ENCODE measurements at places on chromosomes 7 and 10.

DNA sequence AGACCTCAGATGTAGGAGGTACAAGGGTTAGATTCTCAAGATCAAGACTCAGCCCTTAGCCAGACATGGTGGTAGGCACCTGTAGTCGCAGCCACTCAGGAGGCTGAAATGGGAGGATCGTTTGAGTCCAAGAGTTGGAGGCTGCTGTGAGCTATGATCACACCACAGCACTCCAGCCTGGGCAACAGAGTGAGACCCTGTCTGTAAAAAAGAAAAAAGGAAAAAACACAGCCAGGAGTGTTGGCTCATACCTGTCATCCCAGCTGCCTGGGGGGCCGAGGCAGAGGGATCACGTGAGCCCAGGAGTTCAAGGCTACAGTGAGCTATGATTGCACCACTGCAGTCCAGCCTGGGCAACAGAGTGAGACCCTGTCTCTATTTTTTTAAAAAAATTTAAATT, 69.3 kb downstream of the GTF2IRD1 start:
- DNase-seq, result no peak

DNA sequence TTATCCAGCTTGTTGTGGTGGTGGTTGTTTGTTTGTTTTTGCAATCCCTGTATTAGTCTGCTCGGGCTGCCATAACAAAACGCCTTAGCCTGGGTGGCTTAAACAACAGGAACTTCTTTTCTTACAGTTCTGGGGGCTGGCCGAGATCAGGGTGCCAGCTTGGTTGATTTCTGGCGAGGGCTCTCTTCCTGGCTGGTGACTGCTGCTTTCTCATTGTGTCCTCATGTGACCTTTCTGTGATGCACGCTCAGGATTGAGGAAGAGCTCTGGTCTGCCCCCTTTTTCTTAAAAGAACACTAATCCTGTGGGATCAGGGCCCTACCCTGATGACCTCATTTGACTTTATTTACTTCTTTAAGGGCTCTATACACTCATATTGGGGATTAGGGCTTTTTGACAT, 107.1 kb upstream of the NRP1 start:
- no peak for DNase-seq

GRCh38 chr10:2978111-2978510, 89.2 kb upstream of the PFKP start:
- DNase-seq, result peak; percentile 93

DNA sequence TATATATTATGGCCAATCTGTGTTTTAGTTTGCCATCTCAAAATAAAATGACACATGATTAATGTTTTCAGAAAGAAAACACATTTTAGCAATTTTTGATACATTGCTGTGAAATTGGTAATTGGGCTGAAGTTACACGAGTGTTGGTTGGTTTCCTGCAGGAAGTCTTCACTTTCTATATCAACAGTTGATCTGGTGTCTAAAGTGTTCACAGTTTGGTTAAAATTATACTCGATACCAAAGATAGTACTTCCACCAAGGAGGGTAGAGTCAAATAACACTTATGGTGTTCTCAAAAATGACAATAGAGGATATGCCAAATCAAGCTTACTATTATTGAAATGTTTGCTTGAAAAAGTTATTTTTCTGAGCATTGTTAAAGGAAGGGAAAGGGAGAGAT, 120.3 kb upstream of the GLCCI1 start:
- DNase-seq, result no peak

DNA sequence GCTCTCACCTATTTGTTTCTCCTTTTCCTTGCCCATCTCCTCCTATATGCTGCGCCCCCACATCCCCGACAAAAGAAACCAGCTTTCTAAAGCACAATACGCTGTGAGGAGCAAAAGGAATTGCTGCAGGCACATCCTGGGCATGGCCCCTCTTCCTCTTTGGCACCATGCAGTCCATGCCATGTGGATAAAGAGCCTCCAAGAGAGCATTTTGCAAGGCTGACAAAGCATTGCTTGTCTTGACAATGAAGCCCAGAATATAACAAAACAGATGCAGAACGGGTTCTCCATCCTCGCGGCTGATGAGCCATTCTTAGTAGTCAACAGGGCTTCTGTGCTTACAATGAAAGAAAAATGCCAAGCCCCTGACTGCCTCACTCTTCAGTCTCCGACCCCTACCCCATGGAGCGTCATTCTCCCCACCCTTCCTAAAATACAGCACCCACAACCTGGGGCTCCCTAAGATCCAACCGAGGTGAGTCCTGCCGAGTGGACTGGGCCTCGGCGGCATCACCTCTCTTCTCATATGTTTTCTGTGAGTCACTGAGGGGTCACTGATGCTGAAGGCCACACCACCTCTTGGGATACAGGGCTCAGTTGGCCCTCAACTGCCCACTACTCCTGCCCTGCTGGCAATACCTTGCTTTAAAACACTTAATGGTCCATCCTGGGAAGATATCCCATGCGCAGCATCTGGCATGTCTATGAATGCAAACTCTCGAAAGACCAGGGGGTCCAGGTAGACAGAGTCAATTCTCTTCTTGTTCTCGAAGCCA, 47.5 kb downstream of the GSDME start:
- DNase-seq, result no peak

DNA sequence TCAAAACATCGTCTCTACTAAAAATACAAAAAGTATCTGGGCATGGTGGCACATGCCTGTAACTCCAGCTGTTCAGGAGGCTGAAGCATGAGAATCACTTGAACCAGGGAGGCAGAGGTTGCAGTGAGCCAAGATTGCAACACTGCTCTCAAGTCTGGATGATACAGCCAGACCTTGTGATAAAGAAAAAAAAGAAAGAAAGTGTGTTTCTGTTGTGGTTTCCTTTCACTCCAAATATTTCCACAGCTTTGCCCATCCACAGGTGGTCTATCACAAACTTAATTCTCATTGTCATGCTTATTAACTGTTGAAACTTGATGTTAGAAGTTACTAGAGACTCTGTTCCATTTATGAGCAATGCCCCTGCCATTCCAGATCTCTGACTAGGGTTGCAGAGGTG, 316.0 kb upstream of the SEMA3C start:
- no peak for DNase-seq

DNA sequence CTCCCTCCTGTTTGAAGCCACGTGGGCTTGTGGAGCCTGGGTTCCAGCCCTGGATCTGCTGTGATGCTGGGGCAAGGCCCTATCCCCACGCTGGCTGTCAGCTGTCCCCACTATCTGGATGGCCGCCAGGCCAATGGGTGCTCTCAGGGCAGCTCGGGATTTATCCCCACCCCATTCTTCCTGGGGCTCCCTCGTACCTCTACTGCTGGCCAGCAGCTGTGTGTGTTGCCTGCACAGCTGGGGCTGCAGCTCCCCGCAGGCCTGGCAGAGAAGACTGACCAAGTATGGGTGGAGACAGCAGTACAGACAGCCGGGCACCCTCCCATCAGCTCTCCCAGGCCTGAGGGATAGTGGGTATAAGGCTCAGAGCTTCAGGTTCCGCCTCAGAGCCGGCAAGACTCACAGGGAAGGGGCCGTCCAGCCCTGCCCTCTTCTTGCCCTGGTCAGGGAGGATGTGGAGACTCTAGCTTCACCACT, 13.6 kb downstream of the CLIP2 start:
- peak; percentile 79 for DNase-seq

DNA sequence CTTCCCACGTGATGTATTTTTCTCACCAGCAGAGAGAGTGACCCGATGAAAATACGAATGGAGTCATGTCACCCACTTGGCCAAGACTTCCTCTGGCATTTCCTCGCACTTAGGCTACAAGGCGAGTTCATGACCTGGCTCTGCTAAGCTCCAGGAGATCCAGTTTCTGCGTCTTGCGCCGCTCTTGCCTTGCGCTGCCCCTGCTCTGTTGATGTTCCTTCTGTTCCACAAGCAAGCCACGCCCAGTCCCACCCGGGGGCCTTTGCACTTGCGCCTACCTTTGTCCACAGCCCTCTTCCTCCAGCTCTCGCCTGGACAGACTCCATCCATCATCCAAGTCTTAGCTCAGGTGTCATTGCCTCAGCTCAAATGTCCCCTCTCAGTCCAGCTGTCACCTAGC, 116.3 kb upstream of the SHH start:
- DNase-seq, result no peak

GRCh38 chr7:131843898-131844331, 287.5 kb upstream of the PODXL start:
- no peak for DNase-seq

- DNase-seq, result no peak
Observed at GRCh38 chr7:153675131-153675530, 377.1 kb upstream of the DPP6 start.

- DNase-seq, result no peak
Observed at GRCh38 chr7:84149573-84149972, 45.0 kb downstream of the SEMA3A start.

DNA sequence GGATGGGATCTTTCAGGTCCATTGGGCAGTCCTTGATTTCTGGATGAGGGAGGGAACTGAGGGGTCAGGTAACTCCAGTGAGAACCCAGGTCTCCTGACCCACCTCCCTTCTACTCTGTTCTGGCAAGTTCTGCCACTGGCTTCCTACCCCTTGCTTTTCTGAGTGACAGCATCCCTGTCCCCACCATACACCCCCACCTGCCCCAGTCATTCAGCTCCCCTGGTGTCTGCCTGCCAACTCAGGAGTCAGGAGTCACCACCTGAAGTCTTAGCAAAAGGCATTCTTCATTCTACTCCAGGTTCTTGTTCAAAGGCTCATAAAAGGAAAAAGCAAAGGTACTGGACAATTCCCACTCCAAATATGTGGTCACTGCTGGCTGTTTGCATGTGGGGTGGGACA, 26.6 kb downstream of the CDHR3 start:
- DNase-seq, result no peak

GRCh38 chr7:15947754-15948153, 261.3 kb upstream of the MEOX2 start:
- no peak for DNase-seq

DNA sequence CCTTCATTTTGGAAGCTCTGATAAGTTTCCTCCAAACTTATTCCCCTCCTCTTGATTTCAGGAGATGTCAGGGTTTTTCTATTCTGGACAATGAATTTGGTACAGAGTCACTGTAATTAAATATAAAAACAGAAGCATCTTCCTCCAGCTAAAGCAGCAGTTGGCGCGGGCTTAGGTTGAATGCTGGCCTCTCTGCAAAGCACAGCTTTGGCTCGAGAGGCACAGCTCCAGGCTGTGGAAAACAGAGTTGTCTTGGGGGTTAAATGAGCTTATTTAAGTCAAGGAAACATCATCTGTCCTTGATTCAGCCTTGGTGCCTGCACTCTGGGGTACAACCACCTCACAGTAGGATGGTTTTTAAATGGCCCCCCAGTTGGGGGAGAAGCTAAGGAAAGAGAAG, 35.0 kb upstream of the PDCD4 start:
- DNase-seq, result no peak

DNA sequence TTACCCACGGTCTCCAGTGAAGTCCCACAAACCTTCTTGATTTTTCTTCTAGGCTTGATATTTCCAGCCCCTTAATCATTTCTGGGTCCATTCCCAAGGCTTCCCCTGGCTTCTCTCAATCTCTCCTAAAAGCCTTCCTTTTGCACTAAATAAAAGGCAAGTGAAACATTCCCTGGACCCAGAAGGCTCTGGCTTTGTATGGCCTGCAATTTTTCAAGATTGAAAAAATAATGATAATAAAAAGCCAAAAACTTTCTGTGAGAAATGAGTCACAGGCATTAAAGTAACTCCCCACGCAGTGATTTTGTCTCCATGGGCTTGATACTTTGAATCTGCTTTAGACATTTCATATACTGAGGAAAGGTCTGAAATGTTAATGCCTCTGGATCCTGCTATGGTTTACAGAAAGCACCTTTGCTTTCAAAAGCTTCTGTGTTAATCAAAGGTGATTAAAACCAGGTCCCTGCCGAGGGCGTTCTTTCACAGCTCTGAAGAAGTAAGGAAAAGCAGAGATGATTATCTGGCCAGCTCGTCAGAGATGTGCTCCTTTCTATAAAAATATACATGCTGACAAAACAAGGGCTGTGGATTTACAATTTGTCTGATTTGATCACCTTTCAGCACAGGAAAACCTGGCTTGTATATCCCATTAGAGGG, 118.9 kb upstream of the TMEM72 start:
- no peak for DNase-seq

GRCh38 chr7:152076324-152076821, 50.9 kb downstream of the GALNT11 start:
- DNase-seq, result no peak

- no peak for DNase-seq
Observed at GRCh38 chr10:3893901-3894563, 109.0 kb upstream of the KLF6 start.

DNA sequence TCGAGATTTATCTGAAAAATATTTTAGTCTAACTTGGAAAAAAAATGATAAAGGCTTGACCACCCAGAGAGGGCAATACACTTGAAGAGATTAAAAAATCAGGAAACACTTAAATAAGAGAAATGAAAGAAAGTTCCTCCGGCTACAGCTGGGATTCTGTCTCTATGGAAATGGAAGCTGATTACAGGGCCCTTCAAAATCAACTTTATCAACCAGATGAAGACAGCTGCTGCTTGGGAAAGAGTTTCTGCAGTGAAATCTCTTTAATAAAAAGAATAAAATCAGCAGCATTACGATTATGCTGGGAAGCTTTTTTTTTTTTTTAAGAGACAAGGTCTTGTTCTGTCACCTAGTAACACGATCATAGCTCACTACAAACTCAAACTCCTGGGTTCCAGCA, 4.5 kb downstream of the RSU1 start:
- DNase-seq, result no peak

DNA sequence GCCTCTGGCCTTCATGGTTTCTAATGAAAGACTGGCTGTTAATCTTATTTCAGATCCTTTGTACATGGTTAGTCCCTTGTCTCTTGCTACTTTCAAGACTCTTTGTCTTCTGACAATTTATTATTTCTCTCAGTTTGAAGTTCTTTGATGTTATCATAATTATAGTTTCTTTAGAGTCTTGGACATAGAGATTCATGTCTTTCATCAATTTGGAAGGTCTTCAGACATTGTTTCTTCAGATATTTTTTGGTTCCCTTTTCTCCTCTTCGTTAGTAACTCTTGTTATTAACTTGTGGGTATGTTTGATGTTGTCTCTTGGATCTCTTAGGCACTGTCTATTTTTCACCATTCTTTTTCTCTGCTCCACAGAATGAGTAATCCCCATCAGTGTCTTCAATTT, 8.7 kb downstream of the ZNF37A start:
- no peak for DNase-seq

GRCh38 chr7:43076606-43077005, 35.8 kb upstream of the HECW1 start:
- no peak for DNase-seq

GRCh38 chr7:94432817-94433216, 38.1 kb downstream of the COL1A2 start:
- no peak for DNase-seq

DNA sequence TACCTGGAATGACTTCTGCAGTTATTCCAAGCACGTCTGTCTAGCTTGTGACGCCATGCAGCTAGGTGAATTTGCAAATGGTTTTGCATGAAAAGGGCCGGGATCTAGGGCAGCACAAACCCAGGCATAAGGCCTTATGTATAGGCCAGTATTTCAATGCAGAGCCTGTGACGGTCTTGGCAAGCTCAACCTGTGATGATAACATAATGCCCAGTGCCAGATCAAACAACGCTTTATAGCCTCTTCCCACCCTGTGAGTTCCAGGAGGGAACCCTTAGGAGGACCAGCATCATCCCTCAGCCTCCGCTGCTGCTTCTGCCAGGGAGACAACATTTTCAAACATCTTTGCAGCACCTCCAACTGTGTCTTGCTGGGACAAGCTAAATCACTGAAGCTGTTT, 390.7 kb downstream of the INHBA start:
- DNase-seq, result no peak

GRCh38 chr7:1569440-1569832, 396 bp downstream of the PSMG3 start:
- no peak for DNase-seq
